ENCODE measurements at places on chromosomes 4 and X.

- DNase-seq = no peak
These were observed 9.7 kb upstream of the MSANTD1 start for GRCh38 chr4:3239303-3239702.

DNA sequence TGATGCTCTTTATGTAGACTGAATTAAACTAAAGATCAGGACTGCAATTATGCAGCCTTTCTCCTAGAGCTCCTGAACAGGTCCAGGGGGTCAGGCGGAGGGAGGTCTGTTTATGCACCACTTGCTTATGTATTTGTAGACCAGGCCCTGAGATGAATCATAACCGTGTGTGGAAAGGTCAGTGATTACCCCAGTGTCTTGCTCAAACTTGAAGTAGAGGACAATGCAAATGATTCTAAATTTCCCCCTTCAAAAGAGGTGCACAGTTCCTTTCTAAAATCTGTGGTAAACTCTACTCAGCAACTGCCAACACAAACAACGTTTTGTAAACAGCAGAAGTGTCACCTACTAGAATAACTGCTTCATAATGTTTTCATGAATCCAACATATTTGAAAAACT is 13.0 kb upstream of the TBC1D9 start:
- DNase-seq = no peak

GRCh38 chr4:3321295-3321889 is 28.6 kb downstream of the RGS12 start:
- no peak for DNase-seq

DNA sequence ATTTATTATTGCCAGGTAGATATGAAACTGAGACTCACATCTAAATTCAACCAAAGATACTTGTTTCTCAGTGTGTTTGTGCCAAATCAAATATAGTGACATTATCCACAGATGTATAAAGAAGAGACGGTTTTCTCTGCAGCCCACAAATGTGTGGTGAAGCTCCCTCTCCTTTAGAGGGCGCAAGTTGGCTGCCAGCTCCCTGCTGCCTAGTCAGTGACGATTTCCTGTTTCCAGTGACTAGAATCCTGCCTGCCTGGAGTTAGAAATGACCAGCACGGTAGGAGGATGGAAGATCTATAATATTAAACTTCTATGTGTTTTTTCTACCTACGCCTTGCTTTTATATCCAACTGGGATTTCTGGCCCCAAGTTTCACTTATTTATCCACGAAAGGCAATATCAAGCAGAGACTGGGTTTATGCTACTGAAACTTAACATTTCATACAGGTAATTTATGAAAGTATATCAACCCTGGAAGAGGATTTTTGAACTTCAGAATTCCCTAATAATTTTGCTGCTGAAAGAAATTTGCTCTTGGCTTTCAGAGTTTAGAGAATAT is 1793.7 kb upstream of the TENM3 start:
- DNase-seq = no peak

DNA sequence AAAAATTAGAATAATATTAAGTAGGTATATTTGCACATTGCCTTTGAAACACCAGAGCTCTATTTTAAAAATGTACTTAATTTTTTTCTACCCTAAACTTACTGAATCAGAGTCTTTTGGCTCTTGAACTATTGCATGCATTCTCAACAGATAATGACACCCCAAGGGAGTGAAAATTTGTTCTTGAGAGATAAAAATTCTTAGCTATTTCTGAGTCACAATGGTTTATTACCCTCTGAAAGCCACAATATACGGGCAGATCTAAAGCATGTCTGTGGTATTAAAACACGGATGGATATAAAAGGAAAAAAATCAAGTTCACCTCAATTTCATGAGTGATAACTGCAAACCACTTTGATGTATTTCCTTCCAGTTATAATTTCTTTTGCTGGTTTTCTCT is 636.3 kb upstream of the FTHL17 start:
- no peak for DNase-seq

GRCh38 chrX:47358387-47359065 is 11.9 kb upstream of the ZNF157 start:
- no peak for DNase-seq

GRCh38 chrX:11580789-11581188 is 84.9 kb downstream of the ARHGAP6 start:
- no peak for DNase-seq

DNA sequence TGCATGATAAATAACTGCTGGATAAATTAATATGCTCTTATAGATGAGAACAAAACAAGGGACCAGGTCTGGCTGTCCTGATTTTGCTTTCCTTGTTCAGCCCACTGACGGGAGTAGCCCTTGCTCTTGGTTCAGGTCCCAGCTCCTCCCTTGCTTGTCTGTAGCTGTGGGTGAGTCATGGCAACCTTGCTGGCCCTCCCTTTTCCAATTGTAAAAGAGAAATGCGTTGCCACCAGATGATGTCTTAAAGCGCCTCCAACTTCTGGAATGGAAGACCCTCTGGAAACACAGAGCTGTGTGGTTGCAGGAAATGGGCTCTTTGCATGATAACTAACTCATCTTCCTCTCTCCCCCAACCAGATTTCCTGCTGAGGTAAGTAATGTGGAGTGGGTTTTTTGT is 171.4 kb downstream of the AASDH start:
- DNase-seq = no peak

- no peak for DNase-seq
These were observed 188.1 kb downstream of the QDPR start for GRCh38 chr4:17323554-17324385.

DNA sequence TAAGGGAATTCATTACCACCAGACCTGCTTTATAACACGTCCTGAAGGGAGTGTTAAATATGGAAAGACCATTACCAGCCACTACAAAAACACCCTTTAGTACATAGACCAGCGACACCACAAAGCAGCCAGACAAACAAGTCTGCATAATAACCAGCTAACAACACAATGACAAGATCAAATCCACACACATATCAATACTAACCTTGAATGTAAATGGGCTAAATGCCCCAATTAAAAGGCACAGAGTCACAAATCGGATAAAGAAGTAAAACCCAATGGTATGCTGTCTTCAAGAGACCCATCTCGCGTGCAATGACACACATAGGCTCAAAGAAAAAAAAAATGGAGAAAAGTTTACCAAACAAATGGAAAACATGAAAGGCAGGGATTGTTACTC is 36.9 kb downstream of the FGF16 start:
- DNase-seq = no peak

DNA sequence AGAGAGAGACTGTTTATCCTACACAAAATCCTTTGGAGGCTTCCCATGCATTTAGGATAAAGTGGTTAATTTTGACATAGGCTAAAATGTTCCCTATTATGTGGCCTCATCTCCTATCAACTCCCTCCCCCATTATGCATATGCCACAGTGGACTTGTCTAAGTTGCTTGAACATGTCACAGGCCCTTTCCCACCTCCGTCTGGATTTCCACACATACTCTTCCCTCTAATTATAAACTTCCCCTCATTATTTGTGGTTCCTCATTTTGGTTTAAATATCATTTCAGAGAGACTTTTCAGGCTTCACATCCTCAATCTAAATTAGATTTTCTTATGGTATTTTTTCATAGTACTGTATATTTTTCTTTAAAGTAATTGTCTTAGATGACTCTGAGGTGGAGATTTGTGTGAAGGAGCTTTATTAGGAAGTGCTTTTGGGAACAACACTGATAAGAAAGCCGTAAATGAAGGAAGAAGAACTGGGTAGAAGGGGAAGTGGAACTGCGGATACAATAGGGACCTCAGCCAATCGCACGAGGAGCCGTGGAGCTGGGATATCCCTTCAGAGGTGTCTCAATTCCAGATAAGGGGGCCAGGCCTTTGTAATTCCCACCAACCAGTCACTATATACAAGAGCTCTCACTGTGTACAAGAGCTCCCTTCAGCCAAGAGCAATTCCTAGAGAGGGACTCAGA is 7.9 kb downstream of the C4orf17 start:
- no peak for DNase-seq

- DNase-seq = no peak
These were observed 574.3 kb upstream of the DIPK2B start for GRCh38 chrX:45774961-45775360.

- no peak for DNase-seq
These were observed 4.9 kb downstream of the DCAF16 start for GRCh38 chr4:17805580-17806155.

GRCh38 chrX:50768801-50769200 is 45.2 kb downstream of the SHROOM4 start:
- no peak for DNase-seq

DNA sequence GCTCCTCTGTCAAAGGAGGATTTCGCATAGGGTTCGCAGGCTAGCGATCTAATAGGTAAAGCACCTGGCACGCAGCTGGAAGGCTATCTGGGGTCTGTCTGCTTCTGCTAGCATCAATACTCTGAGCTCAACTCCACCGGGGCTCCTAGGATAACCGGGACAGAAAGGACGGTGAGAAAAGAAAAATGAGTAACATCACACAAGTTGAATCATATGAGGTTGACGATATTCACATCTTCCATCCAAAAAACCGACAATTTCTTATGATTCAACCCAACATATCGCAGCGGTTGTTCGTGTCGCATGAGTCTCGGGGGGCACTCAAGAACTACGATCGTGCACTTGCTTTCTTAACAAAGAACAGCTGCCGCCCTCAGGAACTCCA is 1.8 kb downstream of the PROM1 start:
- no peak for DNase-seq

GRCh38 chr4:87904639-87905160 is 70.8 kb upstream of the SPP1 start:
- DNase-seq = no peak

DNA sequence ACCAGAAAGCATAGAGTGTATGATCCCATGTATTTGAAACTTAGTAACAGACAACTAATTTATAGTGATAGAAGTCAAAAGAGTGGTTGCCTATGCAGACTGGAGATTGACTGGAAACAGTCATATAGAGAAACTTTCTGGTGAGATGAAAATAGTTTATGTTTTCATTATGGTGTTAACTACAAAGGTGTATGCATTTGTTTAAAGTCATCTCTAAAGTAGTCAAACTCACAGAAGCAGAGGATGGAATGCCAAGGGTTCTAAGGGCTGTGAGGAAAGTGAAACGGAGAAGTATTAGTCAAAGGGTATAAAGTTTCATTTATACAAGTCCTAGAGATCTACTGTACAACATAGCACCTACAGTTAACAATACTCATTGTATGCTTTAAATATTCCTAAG is 45.8 kb downstream of the ENOX2 start:
- no peak for DNase-seq

- no peak for DNase-seq
These were observed 18.9 kb downstream of the ADD1 start for GRCh38 chr4:2862528-2862927.

DNA sequence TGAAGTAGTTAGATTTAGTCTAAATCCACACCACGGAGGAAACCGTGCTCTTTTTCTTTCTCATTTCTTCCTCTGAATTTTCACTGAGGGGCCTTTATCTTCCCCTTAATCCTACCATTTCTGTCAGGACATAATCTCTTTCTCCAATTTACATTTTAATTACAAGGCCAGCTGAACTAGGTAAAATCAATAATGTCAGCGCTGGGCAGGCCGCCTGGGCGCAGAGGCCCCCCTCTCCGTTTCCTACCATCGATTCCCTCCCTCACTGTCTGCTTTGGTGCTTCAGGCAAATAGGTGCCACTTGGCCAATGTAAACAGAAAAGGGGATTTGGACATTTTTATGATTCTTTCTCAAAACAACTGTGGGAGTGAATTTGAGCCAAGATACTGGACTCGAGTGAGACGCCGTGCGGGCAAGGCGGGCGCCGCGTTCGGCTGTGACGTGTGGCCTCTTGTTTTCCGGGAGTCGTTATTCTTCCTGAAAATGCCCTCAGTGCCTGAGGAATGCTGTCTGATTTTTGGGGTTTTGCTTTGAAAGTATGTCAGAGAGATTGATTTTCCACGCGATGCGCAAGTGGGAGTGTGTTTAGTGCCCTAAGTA is 22.6 kb downstream of the UVSSA start:
- DNase-seq = no peak

GRCh38 chr4:140523370-140523856 is 555 bp upstream of the ELMOD2 start:
- DNase-seq = no peak

GRCh38 chrX:108494406-108495090 is 54.9 kb downstream of the COL4A5 start:
- DNase-seq = no peak

DNA sequence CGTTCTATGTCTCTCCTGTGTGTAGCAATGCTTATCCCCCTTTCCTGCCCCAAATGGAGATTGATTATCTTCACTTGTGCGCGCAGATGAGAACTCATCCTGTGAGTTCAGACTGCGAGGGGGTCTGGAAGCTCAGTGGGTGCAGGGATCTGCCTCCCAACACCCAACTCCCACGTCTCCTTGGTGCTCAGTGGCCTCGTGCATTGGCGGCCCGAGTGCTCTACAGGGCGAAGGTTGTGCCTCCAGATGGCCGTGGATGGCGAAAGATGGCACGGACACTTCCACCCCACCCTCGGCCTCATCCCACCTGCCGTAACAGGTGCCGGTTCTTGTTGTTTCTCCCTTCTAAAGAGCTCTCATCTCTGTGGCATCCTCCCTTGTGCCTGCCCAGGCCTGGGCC is 45.1 kb upstream of the SORCS2 start:
- DNase-seq = no peak

GRCh38 chr4:98662626-98663225 is 4.3 kb upstream of the TSPAN5 start:
- no peak for DNase-seq

- no peak for DNase-seq
These were observed 230.3 kb upstream of the PGRMC2 start for GRCh38 chr4:128517739-128518510.
